ENCODE measurements at places on chromosomes 5 and 9.
A peak's percentile ranks its signal among the peaks of the same experiment; 100 is the strongest.

DNA sequence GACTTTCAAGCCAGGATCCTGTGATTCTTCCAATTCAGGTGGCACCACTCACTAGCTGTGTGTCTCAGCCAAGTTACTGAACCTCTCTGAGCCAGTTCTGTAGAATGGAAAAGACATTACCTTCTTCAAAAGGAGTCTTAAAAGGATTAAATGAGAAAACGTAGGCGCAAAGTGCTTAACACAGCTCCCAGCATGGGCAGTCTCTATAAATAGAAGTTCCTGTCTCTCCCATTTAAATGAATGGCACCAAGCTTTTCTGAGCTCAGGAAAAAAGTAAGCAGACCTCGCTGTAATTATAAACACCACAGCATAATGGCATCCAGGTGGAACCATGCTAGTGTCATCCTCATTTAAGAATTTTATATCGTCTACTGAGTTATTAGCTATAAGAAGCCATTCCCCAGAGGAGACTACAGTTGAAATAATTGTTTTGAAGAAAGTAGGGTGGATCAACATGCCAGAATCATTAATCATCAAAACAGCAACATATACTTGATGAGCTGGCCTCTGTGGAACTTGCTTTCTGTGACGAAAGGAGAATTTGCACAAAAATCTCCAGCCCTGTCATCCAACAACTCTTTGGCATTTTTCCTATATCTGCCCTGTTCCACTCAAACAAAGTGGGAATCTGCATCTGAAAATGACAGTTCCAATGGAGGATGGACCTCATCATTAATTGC lies 188.9 kb downstream of the SPOCK1 start:
- no peak for DNase-seq

GRCh38 chr5:111855356-111855755 lies 98.4 kb upstream of the NREP start:
- no peak for DNase-seq

DNA sequence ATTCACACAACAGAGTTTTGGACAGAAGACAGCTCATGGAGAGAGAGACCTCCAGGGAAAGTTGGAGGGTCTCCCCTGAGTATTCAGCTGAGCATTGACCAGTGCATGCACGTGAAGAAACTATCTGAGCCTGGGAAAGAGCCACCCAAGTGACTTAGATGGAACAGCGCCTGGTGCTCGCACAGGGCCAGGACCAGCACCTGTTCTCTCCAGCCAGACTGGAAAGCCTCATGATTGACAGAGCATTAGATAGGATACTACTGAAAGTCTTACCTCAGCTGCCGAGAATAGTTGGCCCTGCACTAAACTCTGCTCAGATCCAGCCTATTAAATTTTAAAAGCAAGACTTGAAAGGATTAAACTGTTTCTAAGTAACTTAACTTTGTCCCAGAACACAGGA lies 28.3 kb upstream of the NEURL1B start:
- DNase-seq, result no peak

DNA sequence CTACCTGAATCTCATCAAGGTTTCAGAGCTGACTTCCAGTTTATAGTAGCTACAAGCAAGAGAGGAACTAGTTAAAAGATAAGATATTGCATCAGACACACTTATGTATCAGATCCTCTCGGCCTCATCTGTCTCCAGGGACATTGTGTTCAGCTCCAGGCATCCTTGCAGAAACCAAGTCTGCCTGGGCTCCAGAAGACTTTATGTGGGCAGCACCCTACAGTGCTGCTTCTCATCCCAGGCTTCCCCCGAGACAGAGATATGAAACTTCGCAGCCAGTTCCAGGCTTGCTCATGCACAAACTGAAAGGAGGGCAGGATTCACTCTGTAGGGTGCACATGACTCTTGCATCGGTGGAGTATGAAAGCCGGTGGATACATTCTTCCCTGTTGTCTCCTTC lies 33.9 kb upstream of the FOXB2 start:
- DNase-seq, result no peak

DNA sequence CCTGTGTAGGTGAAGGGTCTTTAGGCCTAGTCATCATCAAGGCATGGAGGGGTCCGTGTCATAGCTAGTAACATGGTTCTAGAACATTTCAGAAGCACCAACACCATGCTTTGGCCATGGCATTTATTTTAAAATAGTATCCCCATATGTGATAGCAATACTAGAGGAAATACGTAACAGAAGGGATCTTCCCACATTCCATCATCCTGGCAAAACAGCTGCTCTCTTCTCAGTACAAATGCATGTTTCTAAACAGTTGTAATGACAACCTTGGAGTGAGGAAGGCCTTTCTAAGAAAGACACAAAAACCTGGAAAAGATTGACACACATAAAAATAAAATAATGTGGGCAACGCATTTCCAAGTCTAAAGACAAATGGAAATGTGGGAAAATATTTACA lies 97.6 kb downstream of the GADD45G start:
- DNase-seq, result no peak

DNA sequence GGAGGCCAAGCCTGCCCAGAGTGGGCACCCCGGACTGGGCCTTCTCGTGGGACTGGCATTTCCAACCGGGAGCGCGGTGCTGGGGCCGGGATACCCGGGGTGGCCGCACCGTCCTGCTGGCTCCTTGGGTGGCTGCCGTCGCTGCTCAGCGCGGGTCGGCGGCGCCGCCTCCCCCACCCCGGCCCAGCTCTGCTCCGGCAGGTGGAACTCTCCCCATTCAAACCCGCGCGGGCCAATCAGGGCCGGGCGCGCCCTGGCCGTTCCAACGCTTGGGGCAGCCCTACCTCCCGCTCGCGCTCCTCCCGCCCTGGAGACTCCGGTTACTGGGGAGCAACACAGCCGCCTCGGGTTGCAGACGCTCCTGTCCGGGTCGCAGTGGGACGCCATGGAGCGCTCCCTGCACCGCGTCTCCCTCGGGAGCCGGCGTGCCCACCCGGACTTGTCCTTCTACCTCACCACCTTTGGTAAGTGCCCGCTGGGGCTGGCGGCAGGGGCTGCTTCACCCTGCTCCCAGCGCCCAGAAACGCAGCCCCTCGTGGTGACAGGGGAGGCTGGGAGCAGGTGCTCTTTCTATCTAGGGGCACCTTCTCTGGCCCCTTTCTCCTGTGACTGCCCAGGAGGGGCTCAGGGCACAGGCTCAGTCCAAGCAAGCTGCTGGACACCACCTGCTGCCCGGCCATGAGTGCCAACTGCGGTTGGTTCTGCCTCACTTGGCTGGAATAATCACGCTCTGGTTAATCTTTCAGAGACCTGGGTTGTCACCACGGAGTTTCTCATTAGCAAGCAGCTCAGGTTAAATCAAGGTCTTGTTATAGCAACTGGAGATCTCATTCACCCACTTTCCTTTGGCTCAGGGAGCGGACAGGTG lies at the start of gene RGS3:
TSS of gene RGS3 (plus strand) at position 310 of the 868 bp plus-strand sequence. CDS start at position 386, 76 bp downstream.
- DNase-seq, result no peak

GRCh38 chr5:157547941-157548512 lies 27.5 kb downstream of the ADAM19 start:
- DNase-seq, result no peak

DNA sequence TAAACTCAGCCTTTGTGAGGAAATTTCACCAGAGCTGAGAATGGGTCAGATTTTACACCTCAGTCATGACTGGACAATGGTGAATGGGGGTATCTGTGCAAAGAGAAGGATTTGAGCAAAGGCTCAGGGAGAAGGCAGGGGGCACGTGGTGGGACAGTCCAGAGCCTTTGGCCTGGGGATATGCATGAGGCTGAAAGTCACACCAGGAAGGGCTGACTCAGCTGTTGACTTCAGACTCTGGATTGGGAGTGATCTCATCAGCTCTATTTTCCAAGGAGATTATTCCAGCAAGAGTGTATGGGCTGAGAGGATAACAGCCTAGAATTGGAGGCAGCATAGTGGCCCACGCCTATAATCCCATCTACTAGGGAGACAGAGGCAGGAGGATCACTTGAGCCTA lies 53.6 kb downstream of the SAXO1 start:
- no peak for DNase-seq

DNA sequence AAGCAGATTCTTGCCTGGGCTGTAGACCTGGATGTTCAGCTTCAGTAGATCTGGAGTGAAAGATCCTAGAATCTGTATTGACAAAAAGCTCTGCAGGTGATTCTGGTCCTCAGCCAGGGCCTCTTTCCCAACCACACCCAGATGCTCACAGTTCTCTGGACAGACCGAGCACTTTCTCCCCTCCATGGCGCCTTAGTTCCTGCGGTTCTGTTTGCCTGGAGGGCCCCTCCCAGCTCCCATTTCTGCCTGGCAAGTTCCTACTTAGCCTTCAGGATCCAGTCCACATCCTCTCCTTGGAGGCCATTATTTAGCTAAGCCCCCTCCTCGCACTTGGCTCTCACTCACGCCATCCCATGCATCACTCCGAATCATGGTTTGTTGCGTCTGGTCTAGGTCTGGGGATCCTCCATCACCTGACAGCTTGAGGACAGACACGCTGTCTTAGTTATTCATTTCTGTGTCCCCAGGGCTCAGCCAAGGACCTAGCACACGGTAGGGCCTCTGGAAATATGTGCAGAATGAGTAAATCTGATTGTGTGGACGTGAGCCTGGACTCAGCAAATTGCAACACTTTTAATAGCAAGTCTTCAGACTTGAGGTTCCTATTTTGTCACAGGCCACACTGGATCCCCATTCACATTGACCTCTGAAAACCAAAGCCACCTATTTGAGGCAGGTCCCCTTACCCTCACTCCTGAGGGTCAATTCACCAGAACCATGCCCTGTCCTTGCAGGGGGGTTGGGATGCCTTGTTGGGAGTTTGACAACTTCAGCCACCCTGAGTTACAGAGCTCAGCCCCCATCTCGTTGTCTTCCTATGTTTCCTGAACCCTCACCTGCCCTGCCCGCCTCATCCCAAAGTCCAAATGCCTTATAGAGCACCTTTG lies 50.7 kb downstream of the COL15A1 start:
- no peak for DNase-seq

GRCh38 chr9:130499804-130500263 lies 55.1 kb downstream of the ASS1 start:
- no peak for DNase-seq

DNA sequence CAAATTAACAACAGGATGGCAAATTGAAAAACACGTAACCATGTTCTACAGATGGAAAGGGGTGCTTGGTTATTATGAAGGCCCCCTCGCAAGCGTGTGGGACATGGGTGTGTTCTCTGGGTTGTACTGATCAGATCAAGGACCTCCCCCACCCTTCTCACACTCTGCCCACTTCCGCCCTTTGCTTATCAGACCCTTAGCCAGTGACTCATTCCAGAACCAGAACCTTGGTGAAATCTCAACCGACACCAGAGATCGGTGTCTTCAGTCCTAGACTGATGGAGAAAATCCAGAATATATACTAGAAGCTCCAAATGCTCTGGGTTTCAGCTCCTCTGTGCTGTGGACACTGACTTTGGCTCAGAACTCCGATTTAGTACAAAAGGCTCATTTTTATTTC lies 64.9 kb downstream of the PTTG1 start:
- no peak for DNase-seq

- peak; percentile 50 for DNase-seq
Measured at GRCh38 chr5:43555895-43556606, 826 bp downstream of the PAIP1 start.

GRCh38 chr9:37747271-37747753 lies 6.3 kb upstream of the TRMT10B start:
- DNase-seq, result no peak

GRCh38 chr5:2168601-2169429 lies 286.1 kb upstream of the IRX4 start:
- DNase-seq, result no peak

DNA sequence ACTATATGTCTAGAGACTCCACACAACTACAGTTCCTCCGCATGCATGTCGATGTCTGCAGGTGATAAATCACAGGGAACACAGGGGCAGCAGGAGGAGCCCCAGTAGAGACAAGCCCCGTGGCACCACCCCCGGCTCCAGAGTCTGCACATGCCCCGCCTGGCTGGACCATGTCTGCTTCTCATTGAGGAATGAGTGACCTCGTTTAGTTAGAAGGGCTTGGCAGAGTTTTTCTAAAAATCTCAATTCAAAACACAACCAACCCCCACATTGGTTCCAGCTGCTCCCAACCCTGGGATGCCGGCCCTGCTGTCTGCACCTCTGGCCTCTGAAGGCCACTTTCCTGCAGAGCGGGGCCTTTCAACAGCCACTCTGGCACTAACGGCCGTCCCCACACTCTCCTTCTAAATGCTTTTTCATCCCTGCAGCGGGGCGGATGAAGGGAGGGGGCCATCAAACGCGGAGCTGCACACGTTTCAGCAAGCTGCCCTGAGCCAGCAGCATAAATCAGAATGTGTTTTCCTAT lies 106.3 kb downstream of the ROR2 start:
- DNase-seq, result no peak

GRCh38 chr9:21395778-21396717 lies 10.8 kb upstream of the IFNA2 start:
- no peak for DNase-seq

DNA sequence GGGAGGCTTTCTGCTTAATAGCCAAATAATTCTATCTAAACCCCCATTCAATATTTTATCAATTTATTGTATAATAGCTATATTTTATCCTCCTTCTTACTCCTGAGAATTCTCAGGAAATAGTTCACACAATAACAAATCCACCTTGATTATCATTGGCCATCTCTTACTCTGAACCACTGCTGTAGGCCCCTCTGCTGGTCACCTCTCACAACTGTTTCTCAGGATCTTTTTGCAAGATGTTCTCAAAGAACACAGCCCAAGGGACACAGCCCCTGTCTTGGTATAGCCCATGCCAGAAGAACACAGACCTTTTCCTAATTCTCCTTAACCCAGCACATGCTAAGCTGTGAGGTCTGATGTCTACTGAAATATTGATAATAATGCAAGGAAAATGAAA lies 74.9 kb upstream of the HTR4 start:
- DNase-seq, result no peak

DNA sequence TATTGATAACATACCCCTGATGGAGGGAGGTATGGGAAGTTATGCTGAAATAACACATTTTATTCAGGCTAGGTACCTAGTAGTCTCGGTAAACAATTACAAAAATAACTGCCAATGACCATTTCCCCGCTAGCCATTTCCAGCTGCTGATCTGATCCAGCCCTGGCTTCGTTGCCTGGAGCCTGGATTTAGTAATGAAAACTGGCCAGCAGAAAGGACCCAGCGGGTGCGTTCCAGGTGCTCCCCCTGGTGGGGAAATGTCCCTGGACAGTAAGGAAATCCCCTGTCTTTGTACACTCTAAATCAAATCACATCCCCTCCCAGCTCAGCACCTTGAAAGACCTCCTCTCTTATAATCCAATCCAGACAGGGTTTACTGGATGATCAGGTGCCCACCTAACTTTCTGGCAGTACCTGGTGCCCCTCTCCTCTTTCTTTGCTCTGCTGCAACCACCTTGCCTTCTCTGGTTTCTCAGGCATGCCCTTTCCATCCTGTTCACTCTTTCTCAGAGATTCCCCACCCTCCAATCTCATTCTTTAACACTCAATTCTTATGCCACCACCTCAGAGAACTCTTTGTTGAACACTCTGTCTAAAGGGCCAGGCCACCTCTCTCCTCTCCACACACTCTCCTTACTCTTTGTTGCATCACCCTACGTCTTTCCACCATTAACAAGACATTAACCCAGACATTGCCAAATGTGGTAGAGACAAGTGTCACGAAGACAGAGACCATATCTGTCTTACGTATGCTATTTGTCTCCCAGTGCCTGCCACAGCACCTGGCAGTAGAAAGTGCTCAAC lies 50.1 kb upstream of the SMAD5 start:
- no peak for DNase-seq

Measured in activated gamma-delta T cell (primary cell).